Cardiac muscle cell (in vitro differentiated cells and primary cell): ENCODE measurements at places on chromosomes 12 and 14.

- peak; percentile 75 for DNase-seq
Observed at GRCh38 chr12:52203079-52203921, 11.5 kb upstream of the KRT80 start.

GRCh38 chr12:23640754-23641153 is 308.7 kb downstream of the SOX5 start:
- no peak for DNase-seq

DNA sequence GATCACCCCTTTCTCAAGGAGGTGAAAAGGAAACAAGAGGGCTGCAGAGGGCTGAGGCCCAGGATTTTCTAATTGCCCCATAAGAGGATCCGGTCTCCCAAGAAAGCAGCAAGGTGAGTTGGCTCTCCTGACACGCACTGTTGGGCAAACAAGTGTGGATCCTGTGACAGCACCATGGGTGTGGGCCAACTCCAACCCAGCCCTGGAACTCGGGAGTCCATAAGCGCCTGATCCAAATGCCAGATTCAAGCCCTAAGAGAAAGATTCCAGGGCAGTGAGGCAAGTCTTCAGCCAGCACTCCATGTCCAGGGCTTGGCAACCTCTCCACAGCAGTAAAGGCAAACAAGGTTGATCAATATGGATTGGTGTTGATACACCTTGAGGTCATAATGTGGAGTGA is 33.1 kb downstream of the KCNA5 start:
- no peak for DNase-seq

DNA sequence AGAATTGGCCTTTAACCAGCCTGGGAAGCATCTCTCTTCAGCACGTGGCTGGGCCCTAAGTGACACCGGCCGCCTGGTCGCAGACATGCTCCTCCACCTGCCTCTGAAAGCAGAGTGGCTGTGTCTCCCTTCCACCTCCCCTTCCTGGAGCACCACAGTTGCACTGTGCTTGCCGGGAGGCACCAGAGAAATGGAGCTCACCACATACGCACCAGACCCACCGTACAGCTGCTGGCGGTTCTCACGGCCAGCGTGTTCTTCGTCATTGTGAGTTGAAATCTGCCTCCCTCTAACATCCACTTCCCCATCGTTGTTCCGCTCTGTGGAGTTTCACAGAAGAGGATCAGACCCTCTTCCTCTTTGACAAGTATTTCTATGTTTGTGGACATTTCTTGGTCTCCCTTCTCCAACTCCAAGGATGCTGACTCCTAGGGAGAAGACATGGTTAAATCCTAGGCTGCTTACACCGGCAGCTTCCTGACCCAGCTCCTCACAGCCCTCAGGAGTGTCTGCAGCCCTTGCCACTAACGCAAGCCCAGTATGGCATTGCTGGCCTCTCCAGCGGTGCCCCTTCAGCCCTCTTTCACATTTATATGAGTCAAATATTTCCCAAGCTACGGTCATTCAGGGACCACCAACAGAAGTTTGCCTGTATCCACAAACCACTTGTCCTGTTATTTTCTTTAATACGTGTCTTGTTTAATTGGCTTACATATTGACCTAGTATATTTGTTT is 11.5 kb upstream of the KRT5 start:
- no peak for DNase-seq
